ENCODE measurements at places on chromosomes 12 and 14.

- DNase-seq = no peak
Measured at GRCh38 chr14:92967346-92967926, 44.5 kb downstream of the CHGA start.

- no peak for DNase-seq
Measured at GRCh38 chr12:106682594-106683234, 91.8 kb upstream of the RIC8B start.

DNA sequence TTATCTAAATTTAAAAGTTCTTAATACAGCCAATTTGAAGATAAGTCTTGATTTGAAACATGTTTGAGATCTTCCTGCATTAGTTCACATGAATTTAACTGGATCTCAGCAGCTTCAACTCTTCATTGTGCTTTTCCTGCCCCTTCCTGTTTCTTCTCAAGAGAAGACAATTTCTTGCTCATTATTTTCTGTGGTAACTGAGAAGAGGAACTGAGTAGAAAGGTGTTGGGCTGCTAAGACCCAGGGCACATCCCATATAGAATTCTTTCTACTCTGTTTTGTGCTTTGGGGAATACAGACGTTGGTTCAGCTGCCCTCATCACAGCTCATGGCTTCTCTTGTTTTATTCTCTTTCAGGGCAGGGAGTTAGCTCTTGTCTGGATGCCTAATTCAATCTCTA lies 110.2 kb downstream of the SNAPC1 start:
- peak; percentile 22 for DNase-seq

DNA sequence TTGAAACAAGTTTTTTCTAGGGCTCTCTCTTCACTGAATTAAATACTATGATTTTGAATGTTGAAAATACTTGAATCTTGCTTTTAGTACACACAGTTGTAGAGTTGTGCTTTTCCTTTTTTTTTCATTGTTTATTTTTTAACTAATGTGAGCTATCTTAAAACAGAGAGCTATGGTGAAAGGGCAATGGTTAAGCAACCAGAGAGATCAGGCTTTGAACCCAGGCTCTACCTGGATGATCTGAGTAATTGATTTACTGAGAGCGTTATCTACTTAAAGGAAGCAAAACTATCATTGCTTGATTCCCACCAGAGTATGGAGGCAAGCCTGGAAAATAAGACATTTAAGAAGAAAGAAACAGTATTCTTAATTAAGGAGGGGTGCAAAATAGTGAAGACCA lies 138.6 kb downstream of the DUSP6 start:
- DNase-seq = no peak

- no peak for DNase-seq
Measured at GRCh38 chr12:102356690-102357089, 123.7 kb downstream of the IGF1 start.

DNA sequence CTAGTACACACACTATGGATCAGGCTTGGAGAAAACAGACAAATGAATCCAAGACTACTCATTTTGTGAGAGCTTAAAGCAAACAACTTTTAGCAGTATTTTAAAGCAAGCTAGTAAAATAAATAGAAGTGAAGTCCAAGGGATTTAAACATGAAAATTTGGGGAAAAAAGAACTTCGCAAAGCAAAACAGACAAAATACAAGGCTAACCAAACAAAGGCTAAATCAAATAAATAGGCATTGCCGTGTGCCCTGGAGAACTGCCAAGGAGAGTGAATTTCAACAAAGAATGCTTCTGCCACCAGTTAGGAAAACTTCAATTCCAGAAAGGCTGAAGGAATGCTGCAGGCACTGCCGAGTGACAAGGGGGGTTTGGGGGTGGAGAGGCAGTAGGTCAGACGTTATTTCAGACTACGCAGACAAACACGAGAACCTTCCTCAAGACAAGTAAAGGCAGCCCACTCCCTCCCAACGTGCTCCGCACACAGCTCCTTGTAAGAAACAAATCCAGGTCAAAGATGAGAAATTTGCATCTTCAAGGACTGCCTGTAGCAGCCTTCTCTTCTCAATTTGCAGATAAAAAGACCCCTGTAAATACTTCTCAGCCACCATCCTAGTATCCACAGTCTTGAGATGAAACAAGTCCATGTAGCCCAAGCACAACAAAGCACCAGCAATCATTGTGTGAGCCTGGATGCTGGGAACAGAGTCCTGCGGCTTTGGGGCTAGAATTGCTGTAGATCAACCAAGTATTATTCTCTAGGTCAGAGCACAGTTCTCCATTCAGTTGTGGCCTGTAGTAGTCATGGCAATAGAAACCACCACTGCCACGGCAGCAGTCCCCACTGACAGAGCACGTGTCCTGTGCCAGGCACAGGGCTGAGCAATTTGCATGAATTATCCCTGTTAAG lies 43.3 kb downstream of the EFCAB11 start:
- no peak for DNase-seq

- DNase-seq = no peak
Measured at GRCh38 chr12:49949866-49950265, 671 bp upstream of the AQP2 start.
